ENCODE measurements at places on chromosomes 1 and 21.

DNA sequence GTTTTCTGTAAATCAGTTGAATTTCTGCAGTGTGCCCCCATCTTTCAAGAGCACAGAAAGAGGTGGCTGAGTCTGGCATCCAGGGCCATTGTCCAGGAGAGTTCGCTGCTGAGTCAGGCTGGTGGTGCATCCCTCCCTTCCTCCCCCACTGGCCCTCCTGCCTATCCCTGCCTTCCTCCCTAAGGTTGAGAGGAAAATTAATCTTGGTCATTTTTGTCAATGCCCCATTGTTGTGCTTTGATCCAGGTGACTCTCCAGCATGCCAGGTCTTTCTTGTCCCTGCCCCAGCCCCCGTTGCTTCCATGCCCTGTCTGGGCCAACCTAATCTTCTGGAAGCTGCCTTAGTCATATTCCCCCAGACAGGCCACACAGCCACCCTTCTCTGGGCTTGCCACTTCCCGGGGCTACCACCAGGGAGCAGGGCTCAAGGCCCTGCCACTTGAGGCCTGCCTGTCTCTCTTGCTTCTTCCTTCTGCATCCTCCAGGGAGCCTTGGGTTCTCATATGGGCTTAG is 26.6 kb downstream of the PROK1 start:
- no peak for DNase-seq

DNA sequence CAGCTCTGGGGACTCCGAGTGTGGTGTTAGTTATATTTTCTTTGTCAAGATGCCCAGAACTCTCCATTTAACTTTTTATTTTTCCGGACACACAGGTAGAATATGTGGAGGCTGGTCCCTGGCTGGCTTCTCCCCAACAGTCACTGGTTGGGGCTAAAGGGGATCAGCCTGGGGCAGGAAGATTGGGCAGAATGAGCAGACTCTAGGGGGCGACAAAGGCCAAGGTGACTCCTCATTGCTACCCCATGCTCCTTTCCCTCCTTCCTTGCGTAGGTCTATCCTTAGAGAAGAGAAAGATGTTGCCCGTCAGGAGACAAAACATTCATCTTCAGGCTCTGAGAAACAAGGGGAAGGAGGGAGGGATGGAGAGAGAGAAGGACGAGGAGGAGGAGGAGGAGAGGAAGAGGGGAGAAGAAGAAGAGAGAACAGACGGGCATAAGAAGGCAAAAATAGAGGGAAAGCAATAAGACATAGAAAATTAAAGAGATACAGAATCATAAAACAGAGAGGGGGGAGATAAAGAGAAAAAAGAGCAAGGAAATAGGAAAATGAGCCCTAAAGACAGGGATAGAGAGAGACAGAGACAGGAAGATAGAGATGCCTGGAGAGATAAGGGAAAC is 89.9 kb downstream of the FOXD2 start:
- DNase-seq = no peak

DNA sequence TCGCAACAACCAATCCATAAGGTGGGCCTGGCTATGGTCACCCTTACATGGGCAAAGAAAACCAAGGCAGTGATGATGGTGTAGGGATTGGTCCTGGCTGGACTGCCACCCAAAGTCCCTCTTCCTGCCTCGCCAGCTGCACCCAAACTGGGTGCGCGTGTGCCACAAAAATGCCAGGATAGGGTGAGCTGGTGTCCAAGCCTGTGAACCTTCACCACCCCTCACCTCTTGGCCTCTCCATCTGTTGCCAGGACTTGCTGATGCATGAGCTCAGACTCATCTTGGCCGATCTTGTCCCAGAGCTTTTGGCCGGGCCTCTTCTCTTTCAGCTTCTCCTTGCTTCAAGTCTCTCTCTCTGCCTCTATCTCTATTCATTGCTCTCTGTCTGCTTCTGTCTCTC is 41.8 kb downstream of the FOXD2 start:
- DNase-seq = no peak

- DNase-seq = no peak
These were observed 28.5 kb upstream of the HYI start for GRCh38 chr1:43482215-43482614.
